RWPE2 (cell line): ENCODE measurements at places on chromosomes 6 and 20.

GRCh38 chr6:159097256-159097655 lies 52.5 kb upstream of the TAGAP start:
- H3K27ac ChIP-seq: no peak overlapping the region
- no peak for DNase-seq
- no peaks in the 10 kb centered on the region for H3K36me3 ChIP-seq
- no peaks in the 10 kb centered on the region for H3K27me3 ChIP-seq

DNA sequence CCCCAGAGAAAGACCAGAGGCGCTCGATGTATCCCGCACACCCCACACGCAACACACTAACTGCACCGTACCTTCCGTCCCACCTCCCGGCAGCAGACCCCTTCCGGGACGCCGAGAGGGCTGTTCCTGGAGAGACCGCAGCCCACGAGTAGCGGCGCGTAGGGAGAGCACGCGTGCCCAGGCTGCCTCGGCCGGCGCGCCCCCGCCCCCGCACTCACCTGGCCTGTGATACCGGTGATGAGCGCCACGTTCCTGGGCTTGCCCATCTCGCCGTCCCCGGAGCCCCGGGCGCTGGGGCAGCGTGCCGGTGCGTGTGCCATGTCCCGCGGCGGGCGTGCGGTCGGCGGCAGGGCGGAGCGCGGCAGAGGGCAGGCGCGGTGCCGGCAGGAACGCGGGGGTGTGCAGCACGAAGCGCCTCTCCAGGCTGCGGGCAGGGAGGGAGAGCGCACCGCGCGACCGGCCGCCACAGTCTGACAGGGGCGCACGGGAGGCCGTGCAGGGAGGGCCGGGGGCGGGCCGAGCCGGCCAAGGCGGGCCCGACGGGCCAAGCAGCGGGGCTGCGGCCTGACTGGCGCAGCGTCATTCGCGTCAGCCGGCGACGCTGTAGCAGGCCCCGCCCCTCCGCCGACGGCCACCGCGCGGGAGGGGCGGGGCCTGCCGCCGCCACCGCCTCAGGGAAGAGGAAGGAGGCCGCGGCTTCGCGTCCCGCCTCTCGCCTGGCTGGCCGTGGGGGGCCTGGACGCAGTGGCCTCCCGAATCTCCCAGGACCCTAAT lies at the start of gene GMDS:
Gene GMDS, minus strand, starts transcription at position 503 of the 774 bp plus-strand sequence.
- peak; percentile 71 for DNase-seq
- H3K36me3 ChIP-seq: no peaks in the 10 kb centered on the region
- H3K27ac ChIP-seq: peak within 1 kb of the TSS; percentile 75
- H3K4me3 ChIP-seq: peak within 1 kb of the TSS; percentile 71

GRCh38 chr6:42141603-42142117 lies 760 bp downstream of the C6orf132 start:
- peaks cover 12% of the 10 kb centered on the region; the same call in 1 of the 2 replicates for H3K36me3 ChIP-seq
- peak overlapping the region; percentile 89 for H3K4me3 ChIP-seq
- DNase-seq: no peak

DNA sequence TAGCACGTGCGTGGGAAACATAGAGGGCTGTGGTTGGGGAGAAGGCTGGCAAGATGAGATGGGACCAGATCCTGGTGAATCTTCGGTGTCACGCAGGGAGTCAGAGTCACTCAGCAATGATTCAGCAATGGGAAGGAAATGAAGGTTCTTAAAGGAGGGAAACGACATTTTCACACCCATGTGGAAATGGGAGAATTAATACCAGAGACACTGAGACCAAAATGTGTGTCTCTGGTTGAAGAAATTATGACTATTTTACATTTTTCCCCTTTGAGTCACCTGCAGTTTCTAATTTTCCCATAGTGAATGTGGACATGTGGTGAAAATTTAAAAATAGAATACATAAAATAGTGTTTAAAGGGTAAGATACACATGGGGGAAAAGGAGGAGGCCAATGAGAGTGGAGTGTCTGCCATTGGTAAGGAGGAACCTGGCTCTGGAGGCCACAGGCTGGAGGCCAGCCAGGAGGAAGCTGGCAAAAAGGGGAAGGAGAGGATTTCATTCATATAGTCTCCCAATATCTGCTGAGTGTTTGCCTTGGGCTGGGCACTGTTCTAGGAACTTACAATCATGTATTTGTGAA lies 17.5 kb downstream of the NRN1 start:
- no peaks in the 10 kb centered on the region for H3K4me1 ChIP-seq
- no peak overlapping the region for H3K27ac ChIP-seq
- DNase-seq: no peak

DNA sequence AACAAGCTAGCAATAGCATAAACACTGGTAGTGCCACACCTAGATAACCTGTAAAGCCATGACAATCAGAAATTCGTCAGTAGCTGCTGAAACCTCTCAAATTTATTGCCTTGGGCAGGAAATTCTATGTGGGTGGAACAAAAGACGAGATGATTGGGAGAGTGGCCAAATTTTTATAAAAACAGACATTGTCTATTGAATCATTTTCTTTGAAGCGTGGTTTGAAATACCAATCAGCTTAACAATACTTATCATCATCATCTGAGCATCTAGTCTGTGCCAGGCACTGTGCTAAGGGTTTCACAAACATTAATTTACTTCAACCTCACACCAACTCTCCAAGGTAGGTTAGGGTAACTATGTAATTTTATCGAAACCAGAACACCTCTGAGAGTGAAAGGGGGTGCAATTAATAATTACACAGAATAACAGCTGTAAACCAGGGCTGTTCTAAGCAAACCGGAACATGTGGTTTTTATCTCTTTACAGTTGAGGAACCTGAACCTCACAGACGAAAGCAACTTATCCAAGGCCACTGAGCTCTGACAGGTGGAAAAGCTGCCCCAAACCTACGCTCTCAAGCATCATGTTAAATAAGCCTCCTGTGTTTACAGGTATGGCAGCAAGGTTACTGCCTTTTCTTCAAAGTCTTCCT lies 43.4 kb downstream of the NHSL1 start:
- peaks cover 22% of the 10 kb centered on the region for H3K4me1 ChIP-seq
- H3K27ac ChIP-seq: peak overlapping the region; percentile 90
- no peaks in the 10 kb centered on the region for H3K27me3 ChIP-seq
- DNase-seq: no peak

GRCh38 chr6:107786179-107786578 lies 37.9 kb downstream of the SCML4 start:
- no peak overlapping the region for H3K4me3 ChIP-seq
- no peaks in the 10 kb centered on the region for H3K4me1 ChIP-seq
- DNase-seq: no peak
- H3K27me3 ChIP-seq: peaks cover 26% of the 10 kb centered on the region
- no peaks in the 10 kb centered on the region for H3K36me3 ChIP-seq

DNA sequence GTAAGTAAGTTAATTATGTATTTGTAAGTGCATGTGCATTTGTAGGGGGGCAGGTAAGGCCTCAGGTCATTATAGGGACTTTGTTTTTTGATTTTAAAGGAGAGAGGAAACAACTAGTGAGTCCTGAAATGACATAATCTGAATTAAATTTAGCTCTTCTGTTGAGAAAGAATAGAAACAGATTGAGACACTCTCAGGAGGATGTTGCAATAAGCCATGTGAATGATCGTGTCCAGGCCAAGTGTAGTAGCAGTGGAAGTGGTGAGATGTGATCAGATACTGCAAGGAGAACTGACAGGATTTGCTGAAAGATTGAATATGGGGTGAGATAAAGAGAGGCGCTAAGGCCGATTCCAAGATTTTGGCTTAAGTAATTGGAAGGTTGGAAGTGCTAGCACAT lies 2.6 kb upstream of the CENPW start:
- H3K27me3 ChIP-seq: no peaks in the 10 kb centered on the region
- H3K4me3 ChIP-seq: no peak overlapping the region
- DNase-seq: no peak
- H3K4me1 ChIP-seq: peaks cover 8% of the 10 kb centered on the region

- H3K27ac ChIP-seq: no peak overlapping the region
- H3K4me3 ChIP-seq: no peak overlapping the region
- H3K36me3 ChIP-seq: no peaks in the 10 kb centered on the region
- H3K27me3 ChIP-seq: no peaks in the 10 kb centered on the region
Observed at GRCh38 chr6:31190488-31190887, 20.0 kb upstream of the POU5F1 start.

GRCh38 chr6:29617782-29618554 lies 15.0 kb downstream of the GABBR1 start:
- peaks cover 65% of the 10 kb centered on the region for H3K36me3 ChIP-seq
- H3K27me3 ChIP-seq: no peaks in the 10 kb centered on the region
- no peak for DNase-seq
- H3K4me3 ChIP-seq: no peak overlapping the region

- no peak overlapping the region for H3K27ac ChIP-seq
- no peaks in the 10 kb centered on the region for H3K4me1 ChIP-seq
- H3K4me3 ChIP-seq: no peak overlapping the region
- DNase-seq: no peak
Observed at GRCh38 chr6:92369309-92369708, 1050.0 kb downstream of the EPHA7 start.

GRCh38 chr6:40196135-40196518 lies 261.9 kb upstream of the MOCS1 start:
- H3K36me3 ChIP-seq: no peaks in the 10 kb centered on the region
- no peak overlapping the region for H3K27ac ChIP-seq
- H3K4me3 ChIP-seq: no peak overlapping the region
- no peak for DNase-seq

GRCh38 chr6:33000055-33000454 lies 9.3 kb downstream of the HLA-DOA start:
- no peak overlapping the region for H3K4me3 ChIP-seq
- peaks cover 10% of the 10 kb centered on the region for H3K27me3 ChIP-seq

DNA sequence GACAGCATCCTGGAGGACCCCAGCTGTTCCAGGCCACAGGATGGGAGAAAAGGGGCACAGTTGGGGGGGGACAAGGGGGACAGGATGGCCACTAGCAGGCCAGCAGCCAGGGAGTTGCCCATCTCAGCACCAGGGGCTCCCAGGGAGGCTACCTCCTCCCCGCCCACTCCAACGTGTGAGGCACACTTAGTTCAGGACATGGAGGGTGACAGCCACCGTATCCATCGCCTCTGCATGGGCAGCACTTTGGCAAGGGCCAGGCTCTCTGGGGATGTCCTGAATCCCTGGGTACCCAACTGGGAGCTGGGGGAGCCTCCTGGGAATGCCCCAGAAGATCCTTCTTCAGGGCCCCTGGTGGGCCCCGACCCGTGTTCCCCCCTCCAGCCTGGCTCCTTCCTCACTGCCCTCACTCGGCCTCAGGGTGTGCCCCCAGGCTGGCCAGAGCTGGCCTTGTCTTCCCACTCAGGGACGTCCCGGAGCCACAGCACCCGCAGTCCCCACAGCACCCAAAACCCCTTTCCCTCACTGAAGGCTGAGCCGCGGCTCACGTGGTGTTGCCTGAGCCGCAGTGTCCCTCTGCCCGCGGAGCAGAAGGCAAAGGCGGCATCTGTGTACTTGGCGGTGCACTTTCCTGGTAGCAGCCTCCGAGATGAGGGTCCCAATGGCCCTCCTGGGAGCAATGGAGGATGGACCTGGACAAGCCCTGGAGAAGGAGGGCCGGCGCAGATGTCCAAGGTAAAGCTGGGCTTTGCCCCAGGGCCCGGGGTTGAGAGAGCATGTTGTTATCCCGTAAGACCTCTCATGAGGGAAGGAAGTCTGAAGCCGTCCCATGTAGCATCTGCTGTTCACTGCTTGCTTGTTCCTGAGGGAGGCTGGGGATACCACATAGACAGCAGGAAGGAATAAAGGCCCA lies 30.7 kb downstream of the ZNF831 start:
- H3K27me3 ChIP-seq: peaks cover 36% of the 10 kb centered on the region
- no peaks in the 10 kb centered on the region for H3K4me1 ChIP-seq
- no peak overlapping the region for H3K4me3 ChIP-seq
- no peaks in the 10 kb centered on the region for H3K36me3 ChIP-seq

DNA sequence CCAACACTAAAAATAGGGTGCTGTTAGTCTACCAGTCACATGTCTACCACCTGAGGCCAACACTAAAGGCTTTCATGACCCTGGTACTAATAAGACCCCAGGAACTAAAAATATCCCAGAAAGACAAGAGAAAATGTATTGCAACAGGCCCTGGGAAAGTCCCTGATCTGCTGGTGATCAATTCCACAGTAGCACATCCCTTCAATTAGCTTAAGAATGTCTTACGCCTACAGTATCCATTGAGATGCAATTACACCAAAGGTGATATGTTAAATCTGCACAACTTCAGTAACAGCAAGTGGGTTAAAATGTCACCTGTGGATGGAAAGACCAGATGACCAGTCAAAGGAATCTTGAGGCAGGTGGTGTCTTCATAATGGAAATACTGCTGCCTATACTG lies 3.1 kb downstream of the SEMG1 start:
- no peak overlapping the region for H3K4me3 ChIP-seq
- H3K4me1 ChIP-seq: no peaks in the 10 kb centered on the region
- DNase-seq: no peak
- no peak overlapping the region for H3K27ac ChIP-seq

DNA sequence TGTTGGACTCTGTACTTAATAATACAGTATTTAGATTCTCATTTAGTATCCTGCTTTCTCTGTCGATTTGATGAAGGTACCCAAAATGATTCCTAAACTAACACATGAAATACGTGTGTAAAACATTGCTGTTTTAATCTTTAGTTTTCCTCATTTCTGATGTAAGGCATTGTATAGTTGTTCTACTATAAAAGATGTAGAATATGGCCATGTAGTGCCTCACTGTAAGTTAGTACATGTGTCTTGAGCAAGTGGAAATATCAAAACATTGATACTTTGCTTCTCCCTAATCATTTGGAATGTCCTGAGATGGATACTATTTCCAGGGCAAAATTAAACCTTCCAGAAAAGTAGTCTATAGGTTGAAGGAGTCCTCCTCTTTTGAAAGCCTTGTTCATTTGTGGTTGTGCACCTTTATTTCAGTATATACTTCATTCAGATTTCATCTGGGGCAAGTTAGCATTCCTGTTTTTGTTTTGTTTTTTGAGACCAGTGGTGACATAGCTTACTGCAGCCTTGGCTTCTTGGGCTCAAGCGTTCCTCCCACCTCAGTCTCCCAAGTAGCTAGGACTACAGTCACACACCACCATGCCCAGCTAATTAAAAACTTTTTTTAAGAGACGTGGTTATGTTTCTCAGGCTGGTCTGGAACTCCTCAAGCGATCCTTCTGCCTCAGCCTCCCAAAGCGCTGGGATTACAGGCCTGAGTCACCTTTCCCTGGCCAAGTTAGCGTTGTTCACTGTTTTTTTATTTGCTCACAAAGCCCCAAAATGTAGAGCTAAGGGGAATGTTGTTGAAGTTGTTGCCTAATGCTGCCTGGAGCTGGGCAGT lies 11.6 kb downstream of the SRSF3 start:
- H3K4me3 ChIP-seq: no peak overlapping the region
- peaks cover 92% of the 10 kb centered on the region for H3K36me3 ChIP-seq
- H3K27ac ChIP-seq: peak overlapping the region; percentile 63
- DNase-seq: no peak

GRCh38 chr6:158024566-158025297 lies 43.1 kb downstream of the SYNJ2 start:
- H3K27ac ChIP-seq: no peak overlapping the region
- peaks cover 13% of the 10 kb centered on the region for H3K4me1 ChIP-seq
- H3K4me3 ChIP-seq: no peak overlapping the region
- no peaks in the 10 kb centered on the region for H3K27me3 ChIP-seq
- H3K36me3 ChIP-seq: no peaks in the 10 kb centered on the region

DNA sequence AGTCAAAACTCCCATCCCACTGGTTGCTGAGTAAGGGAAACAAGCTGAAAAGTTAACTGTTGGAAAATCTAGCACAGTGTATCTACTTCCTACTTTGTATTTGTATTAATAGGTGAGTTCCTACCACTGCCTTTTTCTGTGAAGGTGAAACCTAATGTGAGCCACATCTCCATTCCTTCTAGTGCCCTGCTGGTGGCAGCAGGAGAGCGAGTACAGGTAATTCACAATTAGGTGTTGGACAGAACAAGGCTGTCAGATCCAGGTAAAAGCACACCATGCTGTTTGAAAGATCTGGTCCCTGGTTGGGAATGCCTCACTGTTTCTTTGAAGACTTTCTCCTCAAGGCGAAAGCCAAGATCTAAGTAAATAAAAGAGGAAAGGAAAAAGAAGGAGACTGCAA lies 528.4 kb downstream of the PKHD1 start:
- H3K27me3 ChIP-seq: peaks cover 4% of the 10 kb centered on the region
- H3K4me1 ChIP-seq: no peaks in the 10 kb centered on the region
- no peak overlapping the region for H3K4me3 ChIP-seq
- no peak overlapping the region for H3K27ac ChIP-seq
- no peaks in the 10 kb centered on the region for H3K36me3 ChIP-seq
